ENCODE measurements at places on chromosomes 7 and 10.
A peak's percentile ranks its signal among the peaks of the same experiment; 100 is the strongest.

- DNase-seq = no peak
Measured at GRCh38 chr7:155799514-155799913, 12.7 kb downstream of the SHH start.

- no peak for DNase-seq
Measured at GRCh38 chr7:131640686-131641085, 84.3 kb upstream of the PODXL start.

DNA sequence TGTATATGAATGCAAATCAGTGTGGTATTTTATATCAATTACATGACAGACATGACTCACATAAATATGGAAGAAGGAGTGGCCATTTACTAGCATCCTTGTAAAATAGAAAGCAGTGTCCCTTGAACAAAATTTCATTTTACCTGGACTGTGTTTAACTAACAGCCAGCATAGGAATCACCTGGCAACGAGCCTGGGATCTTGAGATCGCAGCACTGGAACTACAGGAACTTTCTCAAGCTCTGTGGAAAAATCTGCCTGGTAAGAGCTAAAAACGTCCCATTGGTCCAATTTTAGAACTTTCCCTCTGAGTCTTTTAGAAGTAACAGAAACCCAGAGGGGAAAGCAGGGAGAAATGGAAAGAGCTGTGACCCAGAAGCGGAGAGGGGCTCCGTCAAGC is 68.9 kb upstream of the AMPH start:
- DNase-seq = no peak

- no peak for DNase-seq
Measured at GRCh38 chr10:11386044-11386443, 225.4 kb downstream of the USP6NL start.

GRCh38 chr7:408751-409311 is 110.8 kb downstream of the PDGFA start:
- no peak for DNase-seq

DNA sequence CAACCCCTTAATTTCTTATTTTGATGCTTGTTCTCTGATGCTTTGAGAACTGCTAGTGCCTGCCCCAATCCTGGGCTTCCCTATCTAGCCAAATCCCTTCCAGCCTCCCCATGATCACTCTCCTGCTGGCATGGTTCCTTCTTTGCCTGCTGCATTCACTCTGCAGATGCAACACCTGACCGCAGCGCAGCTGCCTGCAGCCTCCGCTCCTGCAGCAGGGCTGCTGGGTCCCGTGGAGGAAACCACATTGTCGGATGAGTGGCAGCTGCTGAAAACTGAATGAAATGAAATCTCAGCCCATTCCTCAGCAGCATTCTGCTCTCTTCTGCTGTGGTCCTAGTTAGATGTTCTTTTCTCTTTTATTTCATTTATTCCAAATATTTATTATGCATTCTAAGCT is 320.3 kb downstream of the CCDC3 start:
- no peak for DNase-seq

DNA sequence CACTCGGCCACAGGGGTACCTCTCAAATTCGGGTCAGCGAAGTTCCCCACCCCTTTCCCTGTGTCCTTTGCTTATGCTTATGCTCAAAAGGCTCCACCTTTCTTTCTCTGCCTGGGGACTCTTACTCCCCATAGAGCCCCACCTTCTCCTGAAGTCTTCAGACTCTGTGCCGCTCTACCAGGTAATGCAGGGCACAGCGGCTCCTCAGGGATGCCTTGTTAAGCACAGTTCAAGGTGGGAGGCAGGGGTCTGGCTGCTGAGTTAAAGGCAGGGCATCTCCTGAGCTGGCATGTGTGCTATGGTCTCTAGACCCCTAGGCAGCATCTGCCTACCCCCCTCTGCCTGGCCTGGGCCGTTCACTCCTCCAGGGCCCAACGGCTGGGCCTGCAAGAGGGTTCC is 3.0 kb upstream of the CXCL12 start:
- DNase-seq = no peak

DNA sequence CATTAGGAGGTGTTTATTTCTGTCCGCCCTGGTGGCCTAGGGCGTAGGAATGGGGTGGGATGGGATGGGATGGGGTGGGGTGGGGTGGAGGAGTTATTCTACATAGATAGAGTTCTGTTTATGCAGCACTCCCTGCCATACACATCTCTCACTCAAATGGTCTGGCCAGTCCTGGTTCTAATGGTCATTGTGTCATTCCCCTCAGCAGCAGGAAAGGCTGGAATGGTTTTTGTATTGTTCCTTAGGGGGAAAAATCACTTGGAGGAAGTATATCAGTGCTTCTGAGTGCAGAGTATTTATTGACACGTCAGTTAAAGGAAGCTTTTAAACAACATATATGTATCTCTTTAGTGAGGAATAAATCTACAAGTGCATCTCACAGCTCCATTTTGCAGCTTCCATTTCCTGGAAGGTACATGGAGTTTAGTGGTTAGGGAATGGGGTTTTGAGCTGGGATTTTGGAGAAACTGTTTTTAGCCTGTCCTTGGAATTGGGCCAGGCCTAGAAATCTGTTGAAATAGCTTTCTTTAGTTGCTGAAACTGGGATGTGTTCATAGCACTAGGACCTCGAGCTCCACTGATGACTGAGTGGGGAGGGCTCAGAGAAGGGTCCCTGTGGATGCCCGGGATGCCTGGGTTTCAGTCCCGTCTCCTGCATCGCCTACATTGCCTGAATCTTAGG is 8.3 kb downstream of the TSPAN14 start:
- no peak for DNase-seq

- DNase-seq = peak; percentile 73
Measured at GRCh38 chr10:58435297-58435985, 50.2 kb downstream of the TFAM start.

DNA sequence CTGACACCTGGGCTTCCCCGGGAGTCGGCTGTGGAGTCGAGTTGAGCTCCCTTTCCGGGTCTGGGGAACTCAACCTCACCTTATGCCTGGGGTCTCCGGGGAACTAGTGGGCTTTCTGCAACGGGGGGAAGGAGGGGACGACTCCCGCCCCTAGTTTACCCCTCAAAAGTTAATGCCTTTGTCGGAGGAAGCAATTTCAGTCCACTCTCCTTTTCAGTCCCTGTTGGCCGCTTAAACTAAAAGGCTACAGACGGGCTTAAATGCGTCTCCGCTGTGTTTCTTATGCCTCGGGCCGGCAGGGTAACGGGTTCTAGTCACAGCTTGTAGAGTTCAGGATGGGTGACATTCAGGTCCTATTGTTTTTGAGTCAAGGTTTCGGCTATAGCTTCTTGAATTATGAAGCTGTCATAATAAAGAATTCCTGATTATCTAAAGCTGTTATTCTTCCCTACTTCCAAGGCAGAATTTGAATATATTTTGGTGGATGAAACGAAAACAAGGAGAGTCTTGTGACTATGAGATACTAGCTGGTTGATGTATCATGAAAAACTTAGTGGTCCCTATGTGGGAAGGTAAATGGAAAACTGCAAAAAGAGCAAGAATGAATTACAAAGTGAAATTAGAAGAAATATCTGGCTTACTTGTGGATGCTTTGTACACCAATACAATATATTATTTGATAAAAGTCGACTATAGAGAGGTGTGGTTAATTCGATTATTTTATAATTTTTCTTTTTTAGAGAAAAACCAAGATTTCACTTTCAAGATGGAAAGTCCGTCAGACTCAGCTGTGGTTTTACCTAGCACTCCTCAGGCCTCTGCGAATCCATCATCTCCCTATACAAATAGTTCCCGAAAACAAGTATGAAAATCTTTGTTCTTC is 495 bp downstream of the SFR1 start:
- DNase-seq = peak; percentile 54

DNA sequence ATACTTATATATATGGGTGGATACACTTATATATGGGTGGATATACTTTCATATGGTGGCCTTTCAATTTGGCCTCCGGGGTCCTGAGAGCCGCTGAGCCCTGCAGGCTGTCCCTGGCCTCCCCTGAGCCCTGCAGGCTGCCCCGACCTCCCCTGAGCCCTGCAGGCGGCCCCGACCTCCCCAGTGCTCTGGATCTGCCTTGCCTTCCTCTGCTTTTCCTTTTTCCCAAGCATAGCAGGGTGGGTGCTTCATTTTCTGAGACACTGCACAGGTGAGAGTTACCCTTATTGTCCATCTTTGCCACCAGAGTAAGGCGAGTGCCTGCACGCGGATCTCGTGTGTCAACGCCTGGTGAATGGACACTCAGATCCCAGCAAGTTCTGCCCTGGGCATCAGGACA is 106.6 kb downstream of the VIPR2 start:
- DNase-seq = no peak

DNA sequence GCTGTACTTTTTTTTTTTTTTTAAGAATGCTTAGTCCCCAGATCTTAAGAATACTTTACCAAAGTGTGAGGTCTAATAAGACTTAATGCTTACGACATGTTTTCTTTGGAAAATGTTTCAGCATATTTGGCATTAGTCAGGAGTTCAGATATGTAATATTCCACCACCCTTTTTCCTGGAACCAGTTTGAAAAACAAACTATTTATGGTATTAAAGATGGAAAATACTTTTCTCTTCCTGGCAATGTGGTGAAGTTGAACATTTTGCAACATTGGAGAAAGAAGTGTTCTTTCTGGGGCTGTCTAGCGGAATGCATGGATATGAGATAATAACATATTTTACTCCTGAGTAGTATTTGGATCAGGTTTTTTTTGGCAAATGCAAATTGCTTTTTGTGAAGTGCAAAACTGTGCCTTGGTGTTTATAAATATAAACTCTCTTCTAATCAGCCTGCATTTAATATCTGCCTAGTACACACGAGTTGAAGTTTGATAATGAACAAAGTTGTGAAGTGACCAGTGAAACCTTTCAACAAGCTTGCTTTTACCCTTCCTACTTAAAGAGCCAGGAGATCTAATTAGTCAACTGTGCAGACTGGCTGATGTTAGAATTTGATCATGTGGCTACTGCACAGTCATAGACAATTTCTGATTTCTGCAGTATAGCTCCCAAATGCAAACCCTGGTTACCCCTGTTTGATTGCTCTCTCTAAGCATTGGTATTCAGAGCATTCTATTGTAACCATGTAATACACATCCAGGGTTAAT is 20.9 kb downstream of the MAP3K8 start:
- no peak for DNase-seq
